IPS DF 19.7 (cell line): ENCODE measurements at places on chromosomes 3 and 15.

GRCh38 chr3:150444371-150444770 is 36.3 kb downstream of the TSC22D2 start:
- no peak for DNase-seq

DNA sequence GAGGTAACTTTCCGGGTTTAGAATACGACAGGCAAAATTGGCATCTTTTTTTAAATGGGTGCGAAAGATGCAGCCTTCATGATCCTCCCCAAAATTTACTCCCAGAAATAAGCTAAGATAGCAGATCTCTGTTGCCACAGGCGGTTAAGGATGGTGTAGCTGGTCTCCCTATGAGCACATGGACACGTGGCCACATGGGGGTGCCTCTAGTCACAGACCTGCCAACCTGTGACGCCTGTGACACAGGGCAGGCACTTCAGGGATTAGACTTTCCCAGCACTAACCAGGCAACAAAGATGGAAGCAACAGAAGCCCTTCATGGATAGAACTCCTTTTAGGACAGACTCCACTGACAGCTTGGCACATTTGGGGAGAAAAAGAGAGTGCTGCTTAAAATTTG is 320.3 kb downstream of the THSD4 start:
- no peak for DNase-seq

DNA sequence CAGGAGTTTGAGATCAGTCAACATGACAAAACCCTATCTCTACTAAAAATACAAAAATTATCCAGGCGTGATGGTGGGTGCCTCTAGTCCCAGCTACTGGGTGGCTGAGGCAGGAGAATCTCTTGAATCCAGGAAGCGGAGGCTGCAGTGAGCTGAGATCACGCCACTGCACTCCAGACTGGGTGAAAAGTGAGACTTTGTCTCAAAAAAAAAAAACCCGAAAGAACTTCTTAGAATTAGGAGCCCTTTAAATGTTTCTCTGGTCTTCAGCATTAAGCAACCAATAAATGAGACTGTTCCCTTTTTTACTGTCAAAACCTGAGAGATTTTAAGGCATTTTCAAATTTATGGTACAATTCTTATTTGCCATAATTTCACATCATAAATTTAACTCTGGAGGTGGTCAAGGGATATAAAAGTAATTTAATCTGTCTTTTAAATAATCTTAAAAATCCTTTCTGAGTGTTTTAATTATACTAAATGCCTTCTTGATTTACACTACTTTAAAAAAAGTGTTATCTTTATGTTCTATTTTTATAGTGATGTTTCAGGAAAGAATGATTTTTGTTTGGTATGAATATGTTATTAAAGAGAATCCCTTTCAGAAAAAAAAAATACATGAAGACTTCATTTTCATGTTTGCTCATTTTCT is 10.1 kb downstream of the PCOLCE2 start:
- no peak for DNase-seq

DNA sequence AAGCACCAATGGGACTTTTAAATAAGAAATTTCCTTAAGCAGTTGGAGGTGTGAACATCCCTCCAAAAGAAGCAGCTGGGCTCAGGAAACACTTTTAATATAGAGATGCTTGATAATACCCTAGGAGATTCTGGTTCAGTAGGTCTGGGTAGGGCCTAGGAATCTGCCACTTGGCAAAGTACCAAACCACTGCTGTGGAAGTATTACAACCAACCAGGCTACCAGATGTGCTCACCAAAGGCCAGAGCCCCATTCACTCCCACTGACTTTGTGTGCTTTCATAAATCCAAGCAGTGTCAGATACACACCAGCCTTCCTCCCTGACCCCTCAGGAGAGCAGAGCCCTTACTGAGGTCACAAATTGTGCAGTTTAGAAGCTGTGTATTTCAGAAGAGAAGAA is 162.6 kb downstream of the CCNL1 start:
- DNase-seq = no peak

- DNase-seq = no peak
Measured at GRCh38 chr3:134852132-134852531, 57.1 kb downstream of the EPHB1 start.

GRCh38 chr3:64353226-64353625 is 128.0 kb upstream of the PRICKLE2 start:
- no peak for DNase-seq

GRCh38 chr3:52039426-52039825 is 16.9 kb downstream of the DUSP7 start:
- DNase-seq = no peak

GRCh38 chr15:38564557-38565286 is at the start of gene RASGRP1:
RASGRP1 (minus strand) TSS chr15:38564814; CDS start chr15:38564628, 186 bp downstream.
- DNase-seq = no peak

GRCh38 chr3:194235160-194235559 is 99.2 kb downstream of the HES1 start:
- no peak for DNase-seq

- DNase-seq = no peak
Measured at GRCh38 chr3:168693870-168694269, 598.1 kb upstream of the GOLIM4 start.

DNA sequence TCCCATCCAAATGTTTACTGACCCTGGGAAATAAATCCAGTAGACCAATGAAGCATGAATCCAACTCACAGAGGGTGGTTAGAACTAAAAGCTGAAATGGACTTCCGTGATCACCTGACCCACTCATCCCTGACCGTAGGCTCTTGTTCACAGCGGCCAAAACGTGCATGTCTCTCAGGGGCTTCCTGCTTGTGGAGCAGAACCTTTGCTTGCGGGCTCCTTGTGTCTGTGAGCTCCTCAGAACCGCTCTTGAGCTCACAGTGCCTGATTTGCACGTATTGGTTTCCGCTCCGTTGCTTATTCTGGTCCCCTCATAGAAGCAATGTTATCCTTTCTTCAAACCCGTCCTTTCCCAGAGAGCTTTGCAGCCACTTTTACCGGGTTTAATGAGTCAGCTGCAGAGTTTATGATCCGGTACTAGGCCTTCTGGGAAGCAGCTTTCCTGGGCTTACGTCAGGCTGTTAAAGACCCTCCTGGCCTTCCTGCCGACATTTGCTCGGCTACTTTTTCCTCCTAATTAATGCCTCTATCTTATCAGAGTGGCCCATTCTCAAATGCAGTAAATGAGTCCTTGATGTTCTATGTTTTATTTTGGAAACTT is 35.4 kb downstream of the LIPC start:
- no peak for DNase-seq
